ENCODE measurements at places on chromosomes 1 and 21.

GRCh38 chr1:107954126-107954525 lies 10.9 kb downstream of the VAV3 start:
- DNase-seq, result no peak

DNA sequence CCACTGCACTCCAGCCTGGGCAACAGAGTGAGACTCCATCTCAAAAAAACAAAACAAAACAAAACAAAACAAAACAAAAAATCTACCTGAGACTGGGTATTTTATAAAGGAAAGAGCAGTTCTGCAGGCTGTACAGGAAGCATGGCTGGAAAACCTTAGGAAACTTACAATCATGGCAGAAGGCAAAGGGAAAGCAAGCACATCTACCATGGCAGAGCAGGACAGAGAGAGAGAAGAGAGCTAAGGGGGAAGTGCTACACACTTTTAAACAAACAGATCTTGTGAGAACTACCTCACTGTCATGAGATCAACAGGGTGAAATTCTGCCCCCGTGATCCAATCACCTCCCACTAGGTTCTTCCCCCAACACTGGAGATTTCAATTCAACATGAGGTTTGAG lies 198.3 kb upstream of the SAMSN1 start:
- no peak for DNase-seq

GRCh38 chr1:11736746-11737639 lies 1.1 kb downstream of the AGTRAP start:
- no peak for DNase-seq

GRCh38 chr21:28872218-28872617 lies 120.5 kb downstream of the LTN1 start:
- no peak for DNase-seq

GRCh38 chr21:29601047-29601446 lies 302.3 kb downstream of the BACH1 start:
- no peak for DNase-seq

DNA sequence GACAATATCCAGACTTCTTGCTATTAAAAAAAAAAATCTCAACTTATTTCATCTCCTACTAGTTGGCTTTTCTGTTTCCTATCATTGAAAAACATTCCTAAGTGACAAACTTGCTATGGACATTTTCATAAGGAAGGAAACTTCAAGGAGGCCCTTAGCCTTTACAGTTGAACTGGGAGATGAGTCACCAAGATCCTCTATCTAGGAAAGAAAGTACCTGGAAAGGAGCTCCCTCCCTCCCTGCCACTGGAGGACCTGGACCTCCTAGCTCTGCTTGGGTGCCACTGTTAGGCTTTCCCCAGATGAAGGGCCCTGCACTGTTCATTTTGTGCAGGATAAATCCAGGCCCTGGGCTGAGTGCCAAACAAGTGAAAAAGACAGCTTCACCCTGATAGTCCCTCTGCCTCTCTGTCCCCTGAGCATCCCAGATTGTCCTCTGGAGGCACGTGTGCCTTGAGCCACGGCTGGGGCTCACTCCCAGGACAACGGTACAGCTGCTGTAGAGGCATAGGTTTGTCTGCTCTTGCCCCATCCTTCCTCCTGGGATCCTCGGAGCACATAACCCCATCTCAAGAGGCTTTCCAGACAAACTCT lies 40.2 kb upstream of the SOX13 start:
- DNase-seq, result no peak

All from left kidney (tissue), 8 donors.